WERI-Rb-1 (cell line): ENCODE measurements at places on chromosomes 1 and 21.

DNA sequence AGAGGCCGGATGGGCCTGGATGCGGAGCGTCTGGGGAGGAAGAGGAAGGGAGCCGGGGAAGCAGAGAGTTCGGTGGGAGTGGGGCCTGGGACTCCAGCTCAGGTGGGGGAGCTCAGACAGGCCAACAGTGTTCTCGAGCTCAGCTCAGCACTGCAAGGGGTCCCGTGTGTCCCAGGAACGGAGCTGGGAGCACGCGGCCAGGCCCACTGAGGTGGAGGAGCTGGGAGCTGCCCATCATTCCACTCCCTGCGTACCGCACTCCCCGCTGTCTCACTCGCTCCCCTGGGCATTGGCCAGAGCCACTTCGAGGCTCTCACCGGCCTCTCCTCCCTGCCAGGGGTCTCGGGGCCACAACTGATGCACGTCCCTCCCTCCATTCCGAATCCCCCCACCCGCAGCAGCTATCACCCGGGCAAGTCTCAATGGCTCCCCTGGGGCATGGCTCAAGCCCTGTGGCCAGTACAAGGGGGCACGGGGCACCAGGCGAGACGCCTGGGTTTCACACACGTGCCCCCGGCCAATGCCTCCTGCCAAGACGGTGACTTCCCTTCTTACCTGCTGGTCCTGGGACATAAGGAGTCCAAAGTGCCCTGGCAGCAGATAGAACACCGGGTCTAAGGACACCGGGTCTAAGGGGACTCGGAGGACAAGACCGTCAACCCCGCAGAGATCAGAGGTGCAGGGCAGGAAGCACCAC lies 30.3 kb upstream of the COL6A2 start:
- DNase-seq: no peak

DNA sequence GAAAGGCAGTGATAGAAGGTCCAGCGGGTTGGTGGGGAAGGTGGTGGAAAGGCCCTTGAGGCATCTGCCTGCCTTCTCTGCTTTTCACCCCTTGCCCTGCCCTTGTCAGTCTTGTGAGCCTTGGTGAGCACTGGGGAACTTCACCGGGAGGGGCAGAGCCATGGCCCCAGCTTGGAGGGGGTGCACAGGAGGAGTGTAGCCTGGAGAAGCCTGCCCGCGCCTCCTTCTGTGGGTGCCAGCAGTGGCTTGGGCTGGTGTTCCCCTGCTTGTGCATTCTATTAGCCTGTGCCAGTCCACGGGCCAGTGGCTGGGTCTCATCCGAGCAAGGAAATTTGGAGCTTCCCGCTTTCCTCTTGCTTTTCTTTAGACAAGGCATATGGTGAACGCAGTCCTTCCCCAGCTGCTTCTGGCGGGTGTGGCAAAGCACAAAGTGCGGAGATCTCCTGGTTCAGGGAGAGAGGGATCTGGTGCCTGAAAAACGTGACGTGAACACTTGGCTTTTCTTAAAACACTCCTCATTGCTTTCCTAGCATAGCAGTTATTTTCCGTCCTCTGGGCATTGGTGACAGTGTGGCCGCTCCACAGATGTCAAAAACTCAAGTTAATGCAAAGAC lies 10.6 kb upstream of the B3GALT5 start:
- DNase-seq: no peak

DNA sequence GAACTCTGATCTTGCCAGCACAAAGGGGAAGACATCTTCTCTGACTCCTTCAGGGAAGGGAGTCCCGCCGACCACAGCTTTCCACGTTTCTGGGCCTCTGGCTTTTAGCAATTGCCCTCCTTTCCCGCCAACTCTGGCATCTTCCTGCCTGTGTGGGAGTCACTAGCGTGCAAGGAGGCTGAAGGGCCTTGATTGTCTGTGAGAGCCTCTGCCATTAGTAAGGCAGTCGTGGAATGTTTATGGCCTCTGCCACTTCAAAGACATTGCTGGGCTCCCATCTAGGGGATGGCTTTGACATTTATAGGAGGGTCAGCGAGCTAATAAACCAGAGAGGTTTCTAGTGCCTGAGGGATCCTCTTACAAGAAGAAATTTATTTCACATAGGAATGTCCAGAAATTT lies 14.3 kb upstream of the PROK1 start:
- no peak for DNase-seq

DNA sequence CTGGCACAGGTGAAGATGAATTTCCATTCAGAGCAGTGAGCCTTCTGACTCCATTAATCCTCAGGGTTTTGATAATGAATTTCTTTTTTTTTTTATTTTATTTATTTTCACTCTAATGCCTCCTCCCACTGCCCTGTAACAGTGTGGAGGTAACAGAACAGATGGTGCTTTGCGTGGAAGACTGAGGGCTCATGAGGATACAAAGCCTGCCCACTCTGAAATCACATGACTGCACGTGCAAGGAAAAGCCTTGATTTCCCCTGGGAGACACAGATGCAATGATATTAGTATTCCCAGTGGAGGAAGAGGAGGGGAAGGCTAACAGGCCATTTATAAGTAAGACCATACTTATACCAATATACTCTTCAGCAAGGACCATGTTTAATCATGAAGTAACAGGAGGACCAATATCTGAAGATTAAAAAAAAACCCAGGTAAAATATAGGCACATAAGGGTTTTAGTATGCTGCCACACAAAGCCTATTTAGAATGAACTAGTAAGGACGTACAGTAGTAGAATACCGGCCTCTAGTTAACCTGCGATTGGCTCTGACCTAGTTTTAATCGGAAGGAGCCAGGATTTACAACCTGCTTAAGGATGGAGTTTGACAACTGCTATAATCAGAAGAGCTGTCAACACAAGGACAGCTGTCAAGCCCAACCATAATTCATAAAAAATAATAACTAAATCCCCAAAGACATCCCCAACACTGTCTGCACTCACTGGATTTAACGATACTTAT lies 69.6 kb downstream of the LHX4 start:
- peak; percentile 71 for DNase-seq

DNA sequence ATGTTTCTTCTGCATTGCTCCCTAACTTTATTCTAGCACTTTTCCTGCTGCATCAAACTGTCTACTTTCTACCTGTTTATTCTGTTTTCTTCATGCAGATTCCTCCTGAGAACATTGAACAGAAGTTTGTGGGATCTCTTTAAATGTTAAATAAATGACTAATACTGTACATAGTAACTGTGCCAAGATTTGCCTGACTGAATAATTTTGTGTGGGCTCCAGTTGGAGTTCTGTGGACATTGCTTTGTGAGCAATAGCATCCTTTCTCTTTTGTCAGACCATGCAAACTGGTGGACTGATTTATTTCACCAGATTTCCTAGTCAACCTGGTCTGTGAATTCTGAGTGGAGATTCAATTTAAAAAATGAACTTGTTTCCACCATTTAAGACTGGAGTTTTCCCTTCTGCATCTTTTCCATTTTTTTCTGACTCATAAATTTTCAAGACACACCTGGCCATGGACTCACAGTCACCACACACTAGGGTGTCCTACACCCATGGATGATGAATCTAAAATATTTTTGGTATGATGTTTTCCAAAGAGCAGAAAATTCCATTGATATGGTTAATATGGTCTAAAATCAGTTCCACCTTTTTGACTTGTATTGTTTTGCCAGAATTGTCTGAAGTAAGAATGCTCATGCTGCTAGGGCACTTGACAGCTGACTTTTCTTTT lies 140.7 kb upstream of the SPAG17 start:
- no peak for DNase-seq

- no peak for DNase-seq
Observed at GRCh38 chr1:223082914-223083313, 60.1 kb downstream of the TLR5 start.

DNA sequence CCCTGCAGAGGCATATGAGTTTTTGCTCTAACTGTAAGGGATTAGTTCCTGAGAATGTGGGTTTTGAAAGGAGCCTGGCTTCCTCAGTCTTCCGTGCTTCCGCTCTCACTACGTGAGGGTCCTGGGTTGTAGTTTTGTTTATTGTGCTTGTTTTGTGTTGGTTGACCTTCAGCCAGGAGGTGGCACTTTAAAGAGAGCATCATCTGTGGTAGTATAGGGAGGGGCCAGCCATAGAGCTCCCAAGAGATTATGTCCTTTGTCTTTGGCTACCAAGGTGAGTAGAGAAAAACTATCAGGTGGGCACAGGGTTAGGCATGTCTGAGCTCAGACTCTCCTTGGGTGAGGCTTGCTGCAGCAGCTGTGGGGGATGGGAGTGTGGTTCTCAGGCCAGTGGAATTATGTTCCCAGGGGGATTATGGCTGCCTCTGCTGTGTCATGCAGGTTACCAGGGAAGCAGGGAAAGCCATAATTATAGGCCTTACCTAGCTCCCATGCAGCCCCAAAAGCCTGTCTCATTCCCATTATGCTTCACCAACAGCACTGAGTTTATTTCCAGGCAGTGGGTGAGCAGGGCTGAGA lies 23.5 kb downstream of the CYP4B1 start:
- peak; percentile 64 for DNase-seq

GRCh38 chr1:221396526-221396925 lies 345.4 kb downstream of the DUSP10 start:
- no peak for DNase-seq

DNA sequence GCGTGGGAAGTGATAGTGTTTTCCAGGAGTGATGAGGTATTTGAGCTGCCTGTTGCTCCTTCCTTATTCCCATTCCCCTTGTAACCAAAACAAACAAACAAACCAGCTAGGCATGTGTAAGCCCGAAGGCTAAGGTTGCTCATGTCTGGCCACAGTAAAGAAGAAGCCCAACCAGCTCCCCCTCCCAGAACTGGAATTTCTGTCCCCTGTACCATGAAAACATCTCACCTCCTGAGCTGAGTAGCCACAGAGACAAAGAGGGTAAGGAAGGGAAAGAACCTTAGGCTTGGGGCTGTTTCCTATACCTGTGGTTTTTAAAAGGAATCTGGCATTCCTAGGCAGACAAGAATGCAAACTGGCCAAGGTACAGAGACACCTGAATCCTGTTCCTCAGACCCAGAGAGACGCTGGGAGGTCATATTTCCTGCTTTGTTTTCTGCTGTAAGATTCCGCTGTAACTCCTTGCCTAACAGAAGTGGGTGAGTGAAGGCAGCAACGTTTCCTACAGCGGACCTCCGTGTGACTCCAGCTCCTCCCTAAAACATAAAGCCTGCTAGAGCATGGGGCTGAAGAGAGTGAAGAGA lies 41.7 kb upstream of the RAB4A start:
- no peak for DNase-seq

- no peak for DNase-seq
Observed at GRCh38 chr1:164702664-164703063, 143.7 kb downstream of the PBX1 start.

DNA sequence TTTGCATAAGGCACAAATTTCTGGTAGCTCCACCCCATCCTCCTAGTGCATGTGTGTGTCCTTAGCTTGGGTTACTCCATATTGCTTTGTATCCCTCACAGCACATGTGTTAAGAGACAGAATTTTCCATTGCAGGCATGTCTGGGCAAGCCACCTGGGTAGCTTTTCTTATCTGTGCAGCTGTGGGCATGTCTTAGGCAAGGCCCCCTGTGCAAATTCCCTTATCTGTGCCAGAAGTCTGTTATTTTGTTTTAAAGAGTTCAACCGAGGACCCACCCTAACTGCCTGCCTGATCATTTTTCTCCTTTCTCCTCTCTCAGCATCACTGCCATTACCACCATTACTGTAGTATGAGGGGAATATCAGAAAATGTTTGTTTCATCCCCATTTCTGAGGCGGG lies 131.9 kb downstream of the CYYR1 start:
- peak; percentile 16 for DNase-seq

DNA sequence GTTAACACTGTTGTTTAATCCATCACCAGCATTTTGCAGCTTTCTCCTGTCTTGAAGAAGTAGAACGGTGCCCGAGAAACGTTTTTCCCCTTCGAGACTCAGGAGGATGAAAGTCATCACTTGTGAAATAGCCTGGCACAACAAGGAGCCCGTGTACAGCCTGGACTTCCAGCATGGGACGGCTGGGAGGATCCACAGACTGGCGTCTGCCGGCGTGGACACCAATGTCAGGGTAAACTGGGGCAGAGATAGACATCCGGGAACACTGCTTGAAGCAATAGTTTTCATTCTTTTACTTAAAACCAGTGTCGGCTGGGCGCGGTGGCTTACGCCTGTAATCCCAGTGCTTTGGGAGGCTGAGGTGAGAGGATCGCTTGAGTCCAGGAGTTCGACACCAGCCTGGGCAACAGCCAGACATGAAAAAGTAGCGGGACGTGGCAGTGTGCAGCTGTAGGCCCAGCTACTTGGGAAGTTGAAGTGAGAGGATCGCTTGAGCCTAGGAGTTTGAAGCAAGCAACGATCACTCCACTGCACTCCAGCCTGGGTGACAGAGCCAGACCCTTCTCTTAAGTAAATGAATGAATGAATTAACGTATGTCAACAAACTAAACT lies 945 bp downstream of the CHAF1B start:
- no peak for DNase-seq

- DNase-seq: peak; percentile 93
Observed at GRCh38 chr1:40161125-40161887, at the start of gene RLF. Gene RLF, plus strand, starts transcription at chr1:40161387. Its CDS starts 13 bp downstream, at chr1:40161400.

DNA sequence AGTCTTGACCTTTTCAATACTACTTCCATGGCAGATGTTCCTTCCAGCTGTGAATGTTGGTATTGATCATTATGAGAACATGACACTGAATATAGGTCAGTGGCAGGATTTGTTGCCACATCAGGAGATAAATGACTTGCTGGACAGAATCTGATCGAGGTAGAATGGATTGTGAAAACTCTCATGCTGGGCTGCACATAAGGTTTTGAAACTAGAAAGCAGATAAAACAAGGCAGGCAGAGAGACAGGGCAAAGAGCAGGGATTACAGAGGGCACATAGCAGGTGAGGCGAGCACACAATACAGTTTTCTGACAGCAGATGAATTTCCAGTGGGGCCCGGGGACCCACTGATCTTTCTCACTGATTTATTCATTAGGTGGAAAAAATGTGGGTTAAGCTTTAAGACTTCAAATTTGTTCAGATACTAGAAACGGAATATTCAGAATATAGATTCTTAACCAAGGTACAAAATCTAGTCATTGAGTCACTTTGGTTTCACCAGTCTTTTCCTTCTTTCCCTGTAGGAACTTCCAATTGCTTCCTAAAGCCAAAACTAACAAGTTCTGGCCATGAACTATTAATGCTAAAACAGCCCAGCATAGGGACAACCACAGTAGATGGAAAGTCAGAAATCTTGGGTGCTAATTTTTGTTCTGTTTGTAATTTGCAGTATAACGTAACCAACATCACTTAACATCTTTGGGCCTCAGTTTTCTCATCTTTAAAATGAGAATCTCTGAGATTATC lies 296.0 kb upstream of the PTBP2 start:
- no peak for DNase-seq

GRCh38 chr1:22841860-22842281 lies 130.8 kb downstream of the LACTBL1 start:
- no peak for DNase-seq

GRCh38 chr1:204025917-204026707 lies 46.8 kb upstream of the SOX13 start:
- peak; percentile 47 for DNase-seq

GRCh38 chr21:33655588-33656221 lies 13.4 kb downstream of the ITSN1 start:
- no peak for DNase-seq

GRCh38 chr1:175193527-175193910 lies 943 bp upstream of the KIAA0040 start:
- DNase-seq: no peak

DNA sequence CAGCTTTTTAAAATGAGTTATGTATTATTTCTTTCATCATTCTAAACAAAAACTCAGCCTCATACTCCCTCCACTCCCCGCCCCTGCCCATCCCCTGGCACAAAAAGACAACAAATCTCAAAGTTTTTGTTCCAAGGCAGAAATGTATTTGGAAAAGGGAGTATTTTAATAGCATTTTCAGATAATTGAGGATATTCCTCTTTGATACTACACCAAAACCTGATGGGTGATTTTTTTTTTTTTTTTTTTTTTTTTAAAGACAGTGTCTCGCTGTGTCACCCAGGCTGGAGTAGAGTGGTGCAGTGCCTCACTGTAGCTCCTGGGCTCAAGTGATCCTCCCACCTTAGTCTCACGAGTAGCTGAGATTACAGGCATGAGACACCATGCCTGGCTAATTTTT lies 16.2 kb downstream of the SLC16A1 start:
- DNase-seq: no peak
